Psoas muscle (tissue), 8 donors: ENCODE measurements at places on chromosomes 4 and X. TPM values are rescaled to one million over a fixed set of nuclear protein-coding genes. Genes with fewer than 3 reads are reported as not detected.

CCDC120 gene
- total RNA-seq: 1.2 TPM

PCDH18 gene
- 2.8 TPM for total RNA-seq

DNA sequence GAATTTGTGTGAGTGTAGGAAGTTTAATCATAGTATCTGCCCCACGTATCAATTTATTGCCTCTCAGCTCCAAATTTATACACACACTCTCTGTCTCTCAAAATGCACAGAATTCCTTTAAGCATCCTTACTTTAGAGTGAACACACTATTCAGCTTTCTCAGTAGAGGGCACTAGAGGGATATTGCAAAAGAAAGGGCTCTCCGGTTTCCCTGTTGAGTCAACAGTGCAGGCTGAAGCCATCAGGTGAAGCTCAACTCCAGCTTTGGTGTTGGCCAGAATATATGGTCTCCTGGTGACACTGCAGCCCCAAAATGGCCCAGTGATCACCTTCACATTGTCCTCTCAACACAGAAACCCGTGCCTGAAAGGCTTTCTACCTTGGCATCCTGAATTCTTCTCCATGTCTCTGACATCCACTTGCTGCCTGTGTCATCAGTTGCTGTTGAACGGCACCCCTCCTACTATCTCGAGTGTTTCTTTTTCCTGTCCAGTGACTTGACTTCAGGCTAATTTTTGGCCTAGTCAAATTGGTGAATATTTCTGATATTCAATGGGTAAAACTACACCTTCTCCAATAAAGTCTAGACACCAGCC, 670.5 kb downstream of the GABRG1 start:
- no peak overlapping the region for H3K4me3 ChIP-seq
- no peak for DNase-seq
- no peak overlapping the region for H3K27ac ChIP-seq
- no peaks in the 10 kb centered on the region for H3K36me3 ChIP-seq
- no peaks in the 10 kb centered on the region for H3K27me3 ChIP-seq
- no peaks in the 10 kb centered on the region for H3K4me1 ChIP-seq

ABLIM2 gene
- 292 TPM for total RNA-seq

UGT8 gene
- total RNA-seq: not detected

DNA sequence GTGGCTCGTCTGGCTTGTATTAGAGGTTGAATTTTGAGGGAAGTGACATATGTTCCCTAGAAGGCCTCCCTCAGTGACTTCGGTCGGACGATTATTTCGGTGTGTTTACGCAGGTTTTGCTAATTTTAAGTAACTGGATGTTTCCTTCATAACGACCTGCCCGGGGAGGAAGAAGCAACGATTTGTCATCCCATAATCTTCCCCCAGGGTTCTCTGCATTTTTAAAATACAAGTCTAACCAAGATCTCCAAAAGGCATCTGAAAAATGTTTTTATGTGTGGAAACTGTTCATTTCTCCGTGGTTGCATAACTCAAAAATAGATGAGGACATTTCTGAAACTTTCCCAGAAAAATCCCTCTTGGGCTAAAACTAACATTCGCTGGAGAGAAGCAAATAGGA, 195.4 kb downstream of the SHOX start:
- no peaks in the 10 kb centered on the region for H3K27me3 ChIP-seq
- no peaks in the 10 kb centered on the region for H3K36me3 ChIP-seq
- no peak overlapping the region for H3K27ac ChIP-seq
- no peaks in the 10 kb centered on the region for H3K4me1 ChIP-seq
- DNase-seq: no peak
- H3K4me3 ChIP-seq: no peak overlapping the region
